ENCODE measurements at places on chromosomes 1 and 21. TPM values are rescaled to one million over a fixed set of nuclear protein-coding genes. Genes with fewer than 3 reads are reported as not detected.

GRCh38 chr1:58883037-58883887, 99.4 kb upstream of the JUN start:
- DNase-seq: no peak

DNA sequence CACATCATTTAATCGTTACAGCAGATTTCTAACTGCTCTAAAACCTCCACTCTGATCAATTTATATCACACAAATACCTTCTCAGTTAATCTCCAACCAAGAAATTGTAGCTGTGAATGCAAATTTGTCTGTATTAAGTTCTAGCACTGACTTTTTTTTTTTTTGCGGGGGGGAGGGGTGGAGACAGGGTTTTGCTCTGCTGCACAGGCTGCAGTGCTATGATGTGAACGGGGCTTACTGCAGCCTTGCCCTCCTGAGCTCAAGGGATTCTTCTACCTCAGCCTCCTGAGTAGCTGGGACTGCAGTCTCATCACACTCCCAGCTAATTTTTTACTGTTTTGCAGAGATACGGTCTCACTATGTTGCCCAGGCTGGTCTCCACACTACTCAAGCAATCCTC, 163.6 kb downstream of the RERE start:
- DNase-seq: no peak

GRCh38 chr21:36388096-36388495, 2.9 kb downstream of the CHAF1B start:
- DNase-seq: no peak

DNA sequence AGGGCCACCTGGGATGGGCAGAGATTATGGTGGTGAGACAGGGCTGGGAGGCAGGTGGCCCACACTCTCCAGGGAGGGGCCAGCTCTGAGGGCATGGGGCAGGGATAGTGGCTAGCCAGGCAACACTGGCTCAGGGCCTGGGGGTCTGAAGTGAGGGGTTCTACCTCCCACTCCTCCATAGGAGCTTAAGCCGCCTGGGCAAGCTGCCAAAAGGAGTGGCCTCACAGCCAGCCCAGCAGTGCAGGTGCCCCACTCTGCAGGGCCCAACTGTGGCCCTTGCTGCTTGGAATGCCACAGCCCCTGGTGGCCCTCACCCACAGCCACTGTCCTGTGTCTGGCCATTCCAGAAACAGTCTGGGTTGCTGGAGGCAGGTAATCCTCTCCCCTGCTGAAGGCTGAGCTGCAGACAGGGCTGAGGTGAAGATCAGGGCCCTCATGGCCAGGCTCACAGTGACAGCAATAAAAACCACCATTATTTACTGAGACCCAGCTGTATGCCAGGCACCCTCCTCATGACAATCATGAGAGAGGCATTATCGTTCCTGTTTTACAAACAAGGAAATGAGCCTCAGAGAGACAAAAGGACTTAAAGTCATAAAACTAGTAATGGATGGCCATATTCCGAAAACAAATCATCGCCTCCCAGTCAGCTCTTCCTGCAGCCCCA, 31.0 kb downstream of the KIF21B start:
- no peak for DNase-seq

DNA sequence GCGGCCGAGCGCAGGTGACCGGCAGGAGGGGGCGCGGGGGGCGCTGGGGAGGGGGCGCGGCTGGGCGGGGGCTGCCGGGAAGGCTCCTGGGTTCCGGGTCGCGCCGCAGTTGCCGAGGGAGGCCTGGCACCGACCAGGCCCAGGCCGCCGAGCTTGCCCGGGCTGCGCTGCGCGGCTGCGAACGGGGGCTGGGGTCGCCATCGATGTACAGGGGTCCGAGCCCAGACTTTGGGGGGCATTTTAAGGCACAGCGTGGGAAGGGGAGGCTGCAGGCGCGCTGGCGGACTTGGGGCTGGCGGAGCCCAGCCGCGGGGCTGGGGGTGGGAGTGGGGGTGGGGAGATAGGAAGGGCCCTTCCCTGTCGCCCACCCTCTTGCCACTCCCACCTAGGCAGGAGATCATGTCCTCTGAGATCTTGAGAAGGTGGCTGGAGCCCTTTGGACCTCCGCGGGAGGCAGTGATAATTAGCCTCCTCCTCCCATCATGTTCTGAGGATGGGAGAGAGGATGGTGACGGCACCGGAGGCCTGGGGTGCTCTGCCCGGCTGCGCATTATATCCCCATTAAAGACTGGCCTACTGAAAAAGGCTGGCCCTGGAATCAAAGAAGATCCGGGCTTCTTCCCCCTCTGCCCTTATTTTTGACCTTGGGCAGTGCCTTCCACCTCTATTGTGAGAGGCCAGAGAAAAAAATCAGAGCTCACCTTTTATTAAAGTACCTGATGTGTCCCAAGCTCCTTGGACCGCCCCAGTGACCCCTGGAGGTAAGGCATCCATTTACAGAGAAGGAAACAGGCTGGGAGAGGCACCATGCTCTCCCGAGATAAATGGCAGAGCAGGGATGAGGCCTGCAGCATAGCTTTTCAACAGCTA, 497 bp downstream of the FBXO44 start:
- DNase-seq: no peak

- no peak for DNase-seq
These were observed 77.2 kb upstream of the SIPA1L2 start for GRCh38 chr1:232707142-232707541.

DNA sequence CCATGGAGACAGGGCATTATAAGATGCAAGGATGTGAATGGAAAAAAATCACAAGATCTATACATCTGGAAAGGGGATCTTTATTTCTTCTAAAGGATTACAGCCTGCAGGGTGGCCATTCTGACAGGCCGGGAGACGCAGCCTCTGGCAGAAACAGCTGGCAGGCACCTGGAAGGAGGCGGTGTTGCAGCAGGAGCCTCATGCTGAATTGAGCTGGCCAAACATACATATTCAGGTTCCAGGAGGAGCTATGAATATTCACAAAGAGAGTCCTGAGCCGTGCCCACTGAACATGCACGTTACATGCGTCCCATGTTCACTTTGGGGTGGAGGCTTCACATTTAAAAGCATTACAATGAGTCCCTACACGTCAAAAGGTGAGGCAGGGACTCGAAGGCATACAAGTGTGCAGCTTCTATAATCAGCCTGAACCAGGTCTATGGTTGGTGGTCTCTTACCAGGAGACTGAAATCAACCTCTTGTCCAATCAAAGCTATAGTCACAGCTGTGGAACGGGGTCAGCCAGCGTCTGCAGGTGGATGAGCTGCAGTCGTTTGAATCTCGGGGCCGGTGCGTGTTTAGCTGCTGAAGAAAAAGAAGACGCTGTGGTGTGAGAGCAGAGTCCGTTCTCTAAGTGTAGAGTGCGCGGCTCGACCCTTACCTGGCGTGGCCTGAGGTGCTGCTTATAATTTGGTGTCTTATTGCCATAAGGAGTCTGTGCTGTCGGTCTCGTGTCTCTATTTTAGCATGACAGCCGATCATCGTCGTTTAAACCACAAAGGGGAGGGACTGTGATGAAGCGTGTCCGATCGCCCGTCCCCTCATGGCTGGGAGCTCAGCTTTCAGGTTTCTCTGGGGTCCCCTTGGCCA, 183.0 kb downstream of the ETS2 start:
- no peak for DNase-seq

- peak; percentile 5 for DNase-seq
These were observed 176.3 kb upstream of the ZNHIT6 start for GRCh38 chr1:85884372-85885035.

Gene CFHR4
- not detected for polyA plus RNA-seq

Gene C8B
- not detected for polyA plus RNA-seq

Gene NECTIN4
- 1.4 TPM for polyA plus RNA-seq

Data from right renal cortex interstitium (tissue), 3 donors.